ENCODE measurements at places on chromosomes 5 and 9.

DNA sequence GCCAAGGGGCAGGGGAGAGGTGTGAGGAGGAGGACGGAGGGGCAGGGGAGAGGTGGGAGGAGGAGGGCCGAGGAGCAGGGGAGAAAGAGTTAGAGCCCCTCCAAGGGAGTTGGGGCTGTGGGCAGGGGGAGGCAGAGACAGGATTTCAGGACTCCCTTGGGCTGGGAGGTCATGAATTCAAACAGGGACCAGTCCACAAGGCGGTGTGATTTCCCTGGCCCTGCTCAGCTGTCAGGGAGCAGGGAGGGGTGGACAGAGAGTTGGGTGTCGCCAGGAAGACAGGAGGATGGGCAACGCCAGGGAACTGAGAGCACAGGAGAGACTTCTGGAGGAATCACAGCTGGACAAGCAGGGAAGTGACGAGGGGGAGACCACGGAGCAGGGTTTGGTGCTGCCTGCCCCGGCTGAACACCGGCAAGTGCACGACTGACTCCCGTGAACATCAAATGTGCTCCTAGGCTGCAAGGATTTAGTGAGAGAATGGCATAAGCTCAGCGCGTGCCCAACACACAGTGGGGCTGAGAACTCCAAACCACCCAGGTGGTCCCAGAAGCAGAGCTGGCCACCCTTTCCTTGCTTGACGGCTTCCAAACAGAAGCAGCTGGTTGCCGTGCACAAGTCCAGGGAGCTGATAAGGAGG lies 17.8 kb upstream of the OLFM1 start:
- DNase-seq: no peak

DNA sequence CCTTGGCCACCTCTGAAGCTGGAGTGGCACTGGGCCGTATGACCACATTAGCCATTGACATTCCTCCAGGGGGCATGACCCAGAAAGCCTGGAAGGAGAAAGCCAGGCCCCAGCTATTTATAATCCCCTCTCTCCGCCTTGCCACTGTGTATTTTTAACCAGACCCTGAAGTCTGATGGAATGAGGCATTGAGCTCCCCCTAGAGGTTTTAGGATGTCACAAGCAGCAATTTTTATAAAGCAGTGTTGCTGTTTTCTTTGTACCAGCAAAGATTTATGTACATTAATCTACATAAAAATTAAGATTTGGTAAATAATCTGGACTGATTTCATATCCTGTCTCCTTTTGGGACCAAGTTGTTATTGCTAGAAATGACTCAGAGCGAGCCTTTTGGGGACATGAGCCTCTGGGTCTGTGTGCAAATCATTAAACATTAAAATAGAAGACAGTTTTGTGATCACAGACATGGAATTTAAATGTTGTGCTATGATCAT lies 127.1 kb downstream of the TRIO start:
- peak; percentile 81 for DNase-seq

GRCh38 chr5:139761501-139761900 lies 34.1 kb upstream of the PSD2 start:
- no peak for DNase-seq

DNA sequence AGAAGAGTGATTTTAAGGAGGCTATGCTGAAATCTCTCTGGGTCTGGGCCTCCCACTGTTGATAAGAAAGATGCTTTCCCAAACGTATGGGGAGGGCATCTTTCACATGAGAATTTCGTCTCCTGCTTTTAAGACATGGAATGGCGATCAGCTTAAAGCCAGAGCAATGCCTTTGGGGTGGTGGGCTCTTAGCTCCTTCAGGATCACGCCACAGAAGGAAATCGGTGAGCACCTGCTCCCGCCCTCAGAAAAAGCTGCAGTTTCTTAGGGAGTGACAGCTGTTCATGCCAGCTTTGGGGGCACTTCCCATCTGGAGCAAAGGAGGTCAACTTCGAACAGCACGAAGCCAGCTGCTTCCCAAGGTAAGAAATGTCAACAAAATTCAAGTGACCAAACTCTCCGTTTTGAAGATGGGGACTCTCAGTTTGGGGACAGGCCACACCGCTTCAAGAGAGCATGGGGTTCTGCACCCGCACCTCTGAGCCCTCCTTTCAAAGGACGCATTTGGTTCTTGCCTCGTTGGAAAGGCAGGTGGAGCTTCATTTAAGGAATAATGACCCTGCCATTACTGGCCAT lies 39.0 kb downstream of the TRIP13 start:
- DNase-seq: no peak

DNA sequence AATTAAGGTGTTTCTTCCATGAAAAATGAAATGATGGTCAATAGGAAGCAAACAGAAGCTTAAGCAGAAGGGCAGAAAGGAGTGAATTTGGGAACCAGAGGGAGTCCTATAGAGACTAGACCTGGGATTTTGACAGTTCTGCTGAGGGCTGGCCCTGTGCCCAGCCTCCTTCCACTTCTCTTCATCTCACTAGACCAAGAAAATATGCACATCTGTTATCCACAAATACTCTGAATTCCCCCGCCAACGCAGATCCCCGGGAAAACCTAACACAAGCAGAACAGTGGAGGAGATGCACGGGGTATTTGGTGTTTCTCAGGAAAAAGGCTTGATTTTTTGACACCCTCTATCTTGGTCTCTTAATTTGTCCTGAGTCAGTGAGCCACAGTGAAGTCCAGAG lies 22.7 kb downstream of the GRIA1 start:
- peak; percentile 80 for DNase-seq

- no peak for DNase-seq
Measured at GRCh38 chr5:79346420-79346824, 110.5 kb downstream of the JMY start.

DNA sequence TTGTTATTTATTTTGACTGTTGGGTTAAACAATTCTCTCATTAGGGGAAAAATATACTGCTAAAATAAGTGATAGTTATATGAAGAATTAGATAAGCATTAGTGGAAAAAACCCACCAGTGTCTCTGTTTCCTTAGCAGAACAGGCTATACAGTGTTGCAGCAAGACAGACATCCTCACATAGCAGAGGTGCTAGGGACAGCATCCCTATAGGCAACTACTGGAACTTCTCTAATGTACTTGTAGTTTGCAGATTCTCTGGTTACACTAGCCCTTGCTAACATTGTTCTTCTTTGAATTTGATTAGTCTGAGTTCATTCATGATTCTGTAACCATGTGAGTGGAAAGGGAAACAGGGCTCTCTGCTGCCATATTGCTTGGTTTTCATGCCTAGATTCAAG lies 661.8 kb upstream of the RGMB start:
- no peak for DNase-seq

DNA sequence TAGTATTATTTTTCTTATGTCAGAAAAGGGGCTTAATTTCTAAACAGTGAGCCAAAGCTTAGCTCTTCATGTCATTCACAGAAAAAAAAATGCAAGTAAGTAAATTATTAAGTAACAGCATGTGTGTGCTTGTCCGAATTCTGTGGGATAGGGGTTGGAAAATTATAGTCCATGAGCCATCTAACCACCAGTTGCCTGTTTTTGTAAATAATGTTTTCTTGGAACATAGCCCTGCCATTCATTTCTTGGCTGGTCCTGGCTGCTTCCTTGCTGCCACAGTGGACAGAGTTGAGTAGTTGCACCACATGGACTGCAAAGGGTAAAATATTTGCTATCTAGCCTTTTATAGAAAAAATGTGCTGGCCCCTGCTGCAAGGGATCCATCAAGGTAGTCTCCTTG lies 513.7 kb upstream of the WWC1 start:
- no peak for DNase-seq

DNA sequence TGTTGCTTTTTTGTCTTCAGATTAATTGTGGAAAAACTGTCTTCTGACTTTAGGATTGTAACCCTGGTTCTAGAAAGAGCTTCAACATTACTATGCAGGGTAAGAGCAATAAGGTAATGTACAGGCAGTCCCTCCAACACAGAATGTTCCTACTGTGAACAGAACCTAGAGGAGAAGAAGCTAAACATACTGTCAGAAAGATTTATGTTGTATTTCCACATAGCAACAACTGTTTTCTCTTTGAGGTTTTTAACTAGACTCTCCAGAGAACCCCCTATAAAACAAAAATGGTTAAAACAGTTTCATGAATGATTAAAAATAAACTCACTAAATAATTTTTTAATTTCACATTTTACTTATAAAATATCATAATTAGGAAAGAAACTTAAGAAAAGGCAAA lies 64.3 kb upstream of the NAA35 start:
- no peak for DNase-seq

GRCh38 chr9:138051586-138052321 lies 174.2 kb downstream of the CACNA1B start:
- no peak for DNase-seq

GRCh38 chr9:2473681-2474080 lies 147.9 kb upstream of the VLDLR start:
- DNase-seq: no peak

DNA sequence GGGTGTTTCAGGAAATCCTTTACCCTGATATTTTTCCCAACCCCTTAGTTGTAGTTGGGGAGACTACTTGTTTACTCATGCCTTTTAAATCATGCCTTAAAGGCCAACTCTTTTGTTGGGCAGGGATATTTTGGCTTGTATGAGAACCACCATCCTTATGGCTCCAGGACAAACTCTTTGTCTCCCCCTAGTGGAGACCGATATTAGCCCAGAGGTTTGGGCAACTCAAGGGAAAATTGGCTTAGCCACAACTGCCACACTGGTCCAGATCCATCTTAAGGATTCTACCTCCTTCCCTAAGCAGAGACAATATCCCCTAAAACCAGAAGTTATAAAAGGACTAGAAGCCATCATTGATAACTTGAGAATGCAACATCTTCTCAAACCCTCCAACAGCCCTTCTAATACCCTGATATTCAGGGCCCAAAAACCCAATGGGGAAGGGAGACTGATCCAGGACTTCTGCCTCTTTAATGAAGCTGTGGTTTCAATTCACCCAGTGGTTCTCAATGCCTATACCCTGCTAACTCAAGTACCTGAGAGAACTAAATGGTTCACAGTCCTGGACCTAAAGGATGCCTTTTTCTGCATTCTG lies 100.9 kb upstream of the HCN1 start:
- DNase-seq: peak; percentile 8

GRCh38 chr5:169142264-169142970 lies 158.5 kb downstream of the SLIT3 start:
- DNase-seq: no peak

- no peak for DNase-seq
Measured at GRCh38 chr9:113978725-113979342, 99.3 kb downstream of the AMBP start.

GRCh38 chr9:13485068-13485596 lies 205.6 kb upstream of the MPDZ start:
- no peak for DNase-seq

DNA sequence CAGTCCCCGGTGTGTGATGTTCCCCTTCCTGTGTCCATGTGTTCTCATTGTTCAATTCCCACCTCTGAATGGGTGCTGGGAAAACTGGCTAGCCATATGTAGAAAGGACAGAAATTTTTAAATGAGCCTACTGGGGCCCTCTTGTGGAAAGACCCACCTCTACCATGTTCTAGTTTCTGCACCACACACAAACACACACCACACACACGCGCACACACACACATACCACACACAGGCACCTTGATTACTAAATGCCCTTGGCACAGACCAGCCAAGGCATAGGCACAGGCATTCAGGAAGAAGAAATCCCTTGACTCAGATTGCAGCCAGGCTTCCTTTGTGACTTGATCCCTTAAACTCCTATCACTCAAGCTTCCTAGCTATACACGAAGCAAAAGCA lies 60.5 kb downstream of the SIL1 start:
- DNase-seq: peak; percentile 65

- no peak for DNase-seq
Measured at GRCh38 chr5:136620016-136620419, 254.7 kb upstream of the TRPC7 start.

GRCh38 chr9:111414406-111414805 lies 69.8 kb downstream of the ECPAS start:
- DNase-seq: no peak

DNA sequence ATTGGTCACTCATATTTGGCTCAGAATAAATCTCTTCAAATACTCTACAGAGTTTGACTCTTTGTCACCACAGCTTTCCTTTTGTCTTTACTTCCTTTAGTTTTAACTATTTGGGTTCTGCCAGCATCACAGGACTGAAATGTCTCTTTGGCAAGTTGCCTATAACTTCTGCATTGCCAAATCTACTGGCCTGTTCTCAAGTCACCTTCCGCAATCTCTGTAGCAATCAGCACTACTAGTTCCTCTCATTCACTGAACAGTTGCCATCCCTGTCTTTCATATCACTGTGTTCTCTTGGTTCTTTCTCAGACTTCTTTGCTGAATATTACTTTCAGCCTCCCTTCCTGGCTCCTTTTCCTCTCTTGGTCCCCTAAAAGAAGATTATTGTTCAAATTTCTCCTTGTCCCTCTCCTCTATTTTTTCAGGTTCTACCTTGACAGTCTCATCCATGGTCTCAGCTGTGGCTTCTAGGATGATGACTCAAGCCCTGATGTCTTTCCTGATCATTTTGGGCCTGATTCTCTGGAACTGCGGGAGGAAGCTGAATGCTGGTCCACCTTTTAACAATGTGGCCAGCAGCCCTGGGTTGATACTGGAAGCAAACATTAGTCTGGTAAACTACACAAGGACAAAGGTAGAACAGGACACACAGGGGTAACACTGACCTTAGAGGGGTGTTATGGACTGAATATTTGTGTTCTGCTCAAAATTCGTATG lies 44.0 kb upstream of the LIFR start:
- no peak for DNase-seq

- no peak for DNase-seq
Measured at GRCh38 chr5:10611290-10611689, 47.4 kb downstream of the ANKRD33B start.

All from NCI-H1694 (cell line).